ENCODE measurements at places on chromosomes 7 and 10. TPM values are rescaled to one million over a fixed set of nuclear protein-coding genes. Genes with fewer than 3 reads are reported as not detected.

DNA sequence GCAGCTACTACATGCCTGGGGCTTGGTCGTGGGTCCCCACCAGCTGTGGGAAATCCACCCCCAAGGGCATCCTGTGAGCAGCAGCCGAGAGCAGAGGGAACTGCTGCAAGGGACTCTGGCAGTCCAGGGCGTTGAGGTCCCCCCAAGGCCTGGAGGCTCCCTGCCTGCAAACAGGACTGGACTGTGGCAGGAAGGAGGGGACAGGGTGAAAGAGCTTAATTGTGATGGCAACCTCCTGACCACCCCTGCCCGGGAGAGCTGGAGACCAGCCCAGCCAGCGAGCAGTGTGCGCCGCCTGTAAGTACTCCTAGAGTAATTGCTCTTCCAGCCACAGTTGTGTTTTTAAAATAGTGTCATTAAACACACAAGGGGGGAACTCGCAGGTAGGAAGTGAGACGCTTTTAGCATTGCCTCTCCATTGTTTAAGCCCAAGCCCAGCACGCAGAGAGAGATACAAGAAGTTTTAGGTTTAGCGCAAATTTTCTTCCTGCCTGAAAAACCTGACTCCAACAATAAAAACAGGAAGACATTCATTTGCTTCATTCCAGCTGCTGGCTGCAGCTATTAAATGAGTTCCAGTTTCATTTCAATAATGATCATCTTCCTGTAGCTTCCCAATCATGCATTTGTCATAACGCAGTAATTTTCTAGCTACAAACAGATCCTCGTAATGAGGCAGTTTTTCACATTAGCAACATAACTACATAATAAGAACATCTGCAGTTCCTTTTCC is 111.1 kb downstream of the EBF3 start:
- H3K36me3 ChIP-seq: no peaks in the 10 kb centered on the region
- DNase-seq: no peak
- H3K27ac ChIP-seq: no peak overlapping the region
- no peaks in the 10 kb centered on the region for H3K4me1 ChIP-seq
- no peak overlapping the region for H3K4me3 ChIP-seq

- no peaks in the 10 kb centered on the region for H3K36me3 ChIP-seq
- H3K4me1 ChIP-seq: no peaks in the 10 kb centered on the region
- DNase-seq: no peak
- no peak overlapping the region for H3K4me3 ChIP-seq
Measured at GRCh38 chr10:49275896-49276295, 23.1 kb upstream of the C10orf71 start.

- H3K27ac ChIP-seq: peak within 1 kb of the TSS; percentile 76
- no peak for DNase-seq
- H3K4me1 ChIP-seq: peaks cover 38% of the 10 kb centered on the region
- H3K27me3 ChIP-seq: no peaks in the 10 kb centered on the region
- no peaks in the 10 kb centered on the region for H3K36me3 ChIP-seq
Measured at GRCh38 chr10:77926566-77927401, at the start of gene DLG5. Gene DLG5, minus strand, starts transcription at chr10:77926755. Its CDS starts 235 bp downstream, at chr10:77926520.

DNA sequence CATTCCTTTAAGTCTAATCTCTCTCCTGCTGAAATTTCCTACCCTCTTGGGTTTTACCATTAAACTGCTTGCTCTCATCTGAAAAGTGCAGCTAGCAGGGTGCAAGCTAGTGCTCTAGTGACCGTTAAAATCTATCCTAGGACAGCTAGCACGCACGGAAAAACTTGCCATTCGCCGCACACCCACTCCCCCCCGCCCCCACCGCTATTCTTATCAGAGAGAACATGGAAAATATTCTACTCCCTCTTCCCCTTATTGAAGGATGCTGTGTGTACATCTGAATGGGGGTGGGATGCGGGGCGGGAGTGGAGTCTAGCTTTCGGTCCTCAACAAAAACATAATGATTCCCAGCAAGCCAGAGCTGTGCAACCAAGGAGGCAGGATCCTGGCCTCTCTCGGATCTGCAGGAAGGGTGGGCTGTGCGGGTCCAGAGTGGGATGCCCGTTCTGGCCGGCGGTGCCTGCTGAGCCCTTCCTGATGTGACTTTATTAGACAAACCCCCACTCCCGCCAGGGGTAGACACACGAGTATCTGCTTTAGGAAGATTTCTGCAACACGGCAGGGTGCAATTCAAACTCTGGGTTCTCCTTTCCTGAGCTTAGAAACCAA is 1.1 kb upstream of the ADRA2A start:
- no peaks in the 10 kb centered on the region for H3K36me3 ChIP-seq
- peak overlapping the region; percentile 57 for H3K4me3 ChIP-seq
- H3K4me1 ChIP-seq: no peaks in the 10 kb centered on the region

GRCh38 chr7:92875173-92875572 is 38.8 kb upstream of the CDK6 start:
- no peaks in the 10 kb centered on the region for H3K27me3 ChIP-seq
- H3K4me3 ChIP-seq: no peak overlapping the region
- DNase-seq: no peak
- no peaks in the 10 kb centered on the region for H3K36me3 ChIP-seq
- H3K4me1 ChIP-seq: peaks cover 22% of the 10 kb centered on the region

- H3K27me3 ChIP-seq: no peaks in the 10 kb centered on the region
- peak overlapping the region; percentile 44 for H3K27ac ChIP-seq
- no peak overlapping the region for H3K4me3 ChIP-seq
- H3K4me1 ChIP-seq: peaks cover 50% of the 10 kb centered on the region
- H3K36me3 ChIP-seq: peaks cover 37% of the 10 kb centered on the region
- DNase-seq: no peak
Measured at GRCh38 chr10:69363666-69364065, 53.1 kb downstream of the TACR2 start.

DNA sequence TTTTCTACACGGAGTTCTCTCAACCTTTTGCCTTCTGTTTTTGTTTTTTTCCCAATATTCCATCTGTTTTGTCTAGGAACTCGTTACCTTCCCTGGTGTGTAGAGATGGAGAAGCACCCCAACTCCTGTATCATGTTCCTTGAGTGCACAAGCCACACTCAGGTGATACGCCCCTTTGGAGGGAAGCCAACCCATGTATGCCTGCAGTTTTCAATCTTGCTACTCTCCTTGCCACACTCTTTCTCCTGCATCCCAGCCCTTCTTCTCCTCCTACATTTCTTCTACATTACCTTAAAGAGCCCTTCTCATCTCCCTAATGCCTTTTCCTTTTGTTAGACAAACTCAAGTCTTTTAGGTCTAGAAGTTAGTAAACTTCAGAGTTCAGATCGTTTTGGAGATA is 10.2 kb upstream of the SP4 start:
- no peaks in the 10 kb centered on the region for H3K36me3 ChIP-seq
- no peak overlapping the region for H3K4me3 ChIP-seq
- no peaks in the 10 kb centered on the region for H3K4me1 ChIP-seq
- no peak for DNase-seq

DNA sequence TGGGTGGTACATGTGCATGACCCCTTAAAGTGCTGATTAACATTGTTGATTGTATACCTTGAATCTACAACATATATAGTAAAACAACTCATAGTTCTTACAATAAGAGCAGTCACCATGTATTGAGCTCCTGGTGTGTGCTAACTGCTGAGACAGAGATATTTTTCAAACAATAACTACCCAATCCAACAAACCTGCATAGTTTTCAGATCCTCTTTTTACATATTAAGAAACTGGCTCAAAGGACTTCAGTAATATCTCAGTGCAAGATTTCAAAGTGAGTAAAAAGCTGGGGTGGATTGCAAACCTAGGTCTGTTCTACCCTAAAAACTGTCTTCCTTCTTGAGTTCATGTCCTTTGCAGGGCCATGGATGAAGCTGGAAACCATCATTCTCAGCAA is 272.2 kb downstream of the SNX13 start:
- no peak overlapping the region for H3K27ac ChIP-seq
- no peaks in the 10 kb centered on the region for H3K27me3 ChIP-seq
- H3K36me3 ChIP-seq: no peaks in the 10 kb centered on the region
- no peak overlapping the region for H3K4me3 ChIP-seq

DNA sequence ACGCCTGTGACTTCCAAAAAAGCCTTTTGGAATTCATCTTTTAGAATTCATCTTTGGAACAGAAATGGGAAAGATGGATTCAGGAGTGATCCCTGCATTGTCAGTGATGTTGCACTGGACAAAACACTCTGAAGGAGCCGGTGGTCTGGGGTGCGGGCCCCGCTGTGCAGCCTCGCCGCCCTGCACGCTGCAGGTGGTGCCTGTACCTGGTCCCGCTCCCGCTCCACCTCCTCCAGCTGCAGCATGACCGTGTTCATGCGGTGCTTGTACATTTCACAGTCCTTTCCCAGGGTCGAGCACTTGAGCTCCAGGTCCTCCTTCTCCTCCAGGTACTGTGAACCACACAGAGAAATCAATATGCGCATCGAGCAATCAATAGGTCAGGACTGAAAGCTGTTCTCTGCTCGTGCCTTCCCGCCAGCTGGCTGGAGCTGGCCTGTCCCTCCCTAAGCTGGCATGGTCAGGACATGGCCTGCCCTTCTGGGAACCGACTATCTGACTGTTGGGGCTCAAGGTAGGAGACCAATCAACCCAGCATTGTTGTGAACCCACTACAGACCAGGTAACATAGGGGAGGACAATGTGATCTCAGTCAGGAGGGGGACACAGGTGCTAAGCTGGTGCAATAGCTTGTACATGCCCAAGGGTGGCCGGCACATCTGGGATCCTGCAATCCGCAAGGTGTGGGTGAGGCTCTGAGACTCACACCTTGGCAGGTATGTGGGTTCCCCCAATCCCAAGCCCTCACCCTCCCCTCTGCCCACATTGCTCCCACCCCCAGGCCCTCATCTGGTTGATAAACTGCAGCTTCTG is 93.8 kb upstream of the GNA12 start:
- no peak overlapping the region for H3K27ac ChIP-seq
- no peaks in the 10 kb centered on the region for H3K27me3 ChIP-seq

DNA sequence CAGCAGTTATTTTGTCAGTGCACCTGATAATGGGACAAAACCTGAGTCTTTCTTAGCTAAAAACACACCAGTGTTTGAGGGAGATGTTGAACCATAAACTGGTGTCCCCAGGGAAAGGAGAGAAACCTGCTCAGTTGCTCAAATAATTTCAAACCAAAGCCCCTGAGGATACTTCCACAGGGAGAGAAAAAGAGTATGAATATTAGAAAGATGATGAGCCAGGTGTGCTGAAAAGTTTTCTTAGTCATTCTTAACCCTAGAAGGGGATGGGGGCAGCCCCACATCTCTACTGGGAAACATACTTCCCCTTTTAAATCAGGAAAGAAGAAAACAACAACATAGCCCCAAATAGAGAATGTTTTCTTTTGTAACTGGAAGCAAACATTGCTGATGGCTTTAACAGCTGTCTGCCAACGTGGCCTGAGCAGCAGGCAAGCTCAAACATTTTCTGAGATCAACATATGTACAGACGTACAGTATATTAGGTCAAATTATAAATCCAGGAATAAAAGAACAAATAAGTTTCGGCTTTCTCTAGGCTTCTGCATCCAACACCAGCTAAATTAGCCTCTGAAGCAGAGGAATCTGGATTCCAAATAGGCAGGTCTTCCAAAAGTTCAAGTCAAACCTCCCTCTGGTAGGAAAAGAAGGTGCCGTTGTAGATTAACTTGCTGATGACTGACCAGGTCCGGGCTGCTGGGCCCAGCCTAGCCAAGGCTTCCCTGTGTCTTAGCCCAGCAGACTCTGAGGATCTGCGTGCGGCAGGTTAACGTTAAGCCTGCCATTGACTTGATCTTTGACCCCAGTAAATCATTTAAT is 30.5 kb upstream of the FBXW4 start:
- H3K27me3 ChIP-seq: peaks cover 3% of the 10 kb centered on the region
- no peak for DNase-seq
- no peak overlapping the region for H3K4me3 ChIP-seq
- no peaks in the 10 kb centered on the region for H3K4me1 ChIP-seq
- H3K27ac ChIP-seq: no peak overlapping the region

DNA sequence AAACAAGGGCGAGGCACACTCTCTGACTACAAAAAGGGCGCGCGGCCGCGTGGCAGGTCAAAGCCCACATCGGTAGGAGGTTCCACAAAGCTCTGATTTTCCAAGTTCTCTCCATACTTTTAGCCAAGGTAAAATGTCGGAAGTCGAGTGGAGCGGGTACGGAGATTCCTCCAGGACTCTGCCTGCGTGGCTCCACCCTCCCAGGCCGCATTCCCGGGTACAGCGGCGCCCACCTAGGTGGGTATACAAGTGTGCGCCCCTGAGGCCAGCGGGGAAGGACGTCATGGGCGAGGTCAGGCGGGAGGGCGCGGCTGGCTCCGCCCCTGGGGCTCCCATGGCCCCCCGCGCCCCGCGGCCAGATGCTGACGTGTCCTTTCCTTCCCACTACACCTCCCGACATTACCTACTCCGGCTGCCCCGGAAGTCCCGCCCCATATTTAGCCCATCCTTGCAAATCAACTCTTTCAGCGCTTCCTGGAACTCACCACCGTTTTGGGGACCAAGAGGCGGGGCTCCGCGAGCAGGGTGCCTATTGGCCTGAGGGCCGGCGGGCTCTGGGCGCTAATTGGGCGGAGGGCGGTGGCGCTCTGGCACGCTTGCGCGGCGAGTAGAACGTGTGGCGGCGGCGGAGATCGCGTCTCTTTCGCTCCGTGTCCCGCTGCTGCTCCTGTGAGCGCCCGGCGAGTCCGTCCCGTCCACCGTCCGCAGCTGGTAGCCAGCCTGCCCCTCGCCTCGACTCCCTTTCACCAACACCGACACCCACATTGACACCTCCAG is at the start of gene SND1:
SND1 (plus strand) TSS at position 639 of the 777 bp plus-strand sequence. CDS start 180 bp downstream, outside the sequence.
- H3K27ac ChIP-seq: peak within 1 kb of the TSS; percentile 96
- DNase-seq: peak; percentile 93
- H3K36me3 ChIP-seq: no peaks in the 10 kb centered on the region
- H3K27me3 ChIP-seq: no peaks in the 10 kb centered on the region
- peak within 1 kb of the TSS; percentile 82 for H3K4me3 ChIP-seq

GDF2 gene
- polyA plus RNA-seq: not detected

CALHM3 gene
- not detected for polyA plus RNA-seq

MYPN gene
- polyA plus RNA-seq: 0.54 TPM

MBL2 gene
- not detected for polyA plus RNA-seq

HMX2 gene
- not detected for polyA plus RNA-seq

NANOS1 gene
- polyA plus RNA-seq: 2.1 TPM

Data from keratinocyte (primary cell).